ENCODE measurements at places on chromosomes 6 and 20.

GRCh38 chr6:101117393-101118135, 236.4 kb upstream of the ASCC3 start:
- DNase-seq: no peak

GRCh38 chr6:43981363-43981990, 145.8 kb downstream of the MRPL14 start:
- DNase-seq: no peak

- no peak for DNase-seq
Observed at GRCh38 chr6:45310118-45310788, 17.9 kb upstream of the RUNX2 start.

GRCh38 chr6:28105245-28105639, 19.2 kb upstream of the ZSCAN16 start:
- no peak for DNase-seq

DNA sequence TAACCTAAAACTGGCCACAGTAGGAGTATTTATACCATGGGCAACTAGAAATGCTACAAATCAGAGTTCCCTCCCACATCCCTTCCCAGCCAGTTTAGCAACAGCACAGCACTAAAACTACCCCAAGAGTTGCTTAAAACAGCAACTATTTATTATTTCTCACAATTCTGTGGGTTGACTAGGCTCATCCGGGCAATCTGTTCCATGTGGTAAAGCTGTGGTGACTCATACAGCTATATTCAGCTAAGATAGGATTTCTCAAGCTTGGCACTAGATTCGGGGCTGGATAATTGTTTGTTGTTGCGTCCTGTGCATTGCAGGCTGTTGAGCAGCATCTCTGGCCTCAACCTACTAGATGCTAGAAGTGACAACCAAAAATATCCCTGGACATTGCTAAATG, 8.6 kb upstream of the HECA start:
- no peak for DNase-seq

- DNase-seq: no peak
Observed at GRCh38 chr20:1816384-1817381, 78.5 kb upstream of the SIRPA start.

GRCh38 chr6:21905531-21905930, 312.0 kb downstream of the SOX4 start:
- DNase-seq: no peak

DNA sequence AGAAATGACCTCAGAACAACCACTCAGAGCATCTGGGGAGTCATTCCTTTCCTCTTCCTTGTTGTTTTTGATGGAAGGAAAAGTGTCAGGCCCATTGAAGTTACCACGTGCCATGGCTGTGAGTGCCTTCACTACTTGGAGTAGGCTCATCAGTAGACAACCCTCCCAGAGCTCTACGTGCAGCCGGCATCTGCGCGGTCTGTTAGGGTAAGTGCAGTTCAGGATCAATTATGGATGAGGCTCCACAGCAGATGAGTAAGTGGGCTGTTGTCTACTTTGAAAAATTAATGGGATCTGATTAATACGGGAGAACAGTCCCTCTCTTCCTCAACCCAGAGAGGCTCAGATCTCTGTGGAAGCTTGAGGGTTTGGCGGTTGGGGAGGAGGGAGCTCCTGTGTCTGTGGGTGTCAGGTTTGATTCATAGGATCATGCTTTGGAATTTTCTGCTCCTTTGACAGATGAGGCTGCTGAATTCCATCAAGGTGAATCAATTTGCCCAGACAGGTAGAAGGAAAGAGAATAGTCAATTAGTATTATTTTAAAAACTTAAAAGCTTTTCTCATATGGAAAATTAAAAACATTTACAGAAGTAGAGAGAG, 93.8 kb upstream of the TOX2 start:
- DNase-seq: no peak

DNA sequence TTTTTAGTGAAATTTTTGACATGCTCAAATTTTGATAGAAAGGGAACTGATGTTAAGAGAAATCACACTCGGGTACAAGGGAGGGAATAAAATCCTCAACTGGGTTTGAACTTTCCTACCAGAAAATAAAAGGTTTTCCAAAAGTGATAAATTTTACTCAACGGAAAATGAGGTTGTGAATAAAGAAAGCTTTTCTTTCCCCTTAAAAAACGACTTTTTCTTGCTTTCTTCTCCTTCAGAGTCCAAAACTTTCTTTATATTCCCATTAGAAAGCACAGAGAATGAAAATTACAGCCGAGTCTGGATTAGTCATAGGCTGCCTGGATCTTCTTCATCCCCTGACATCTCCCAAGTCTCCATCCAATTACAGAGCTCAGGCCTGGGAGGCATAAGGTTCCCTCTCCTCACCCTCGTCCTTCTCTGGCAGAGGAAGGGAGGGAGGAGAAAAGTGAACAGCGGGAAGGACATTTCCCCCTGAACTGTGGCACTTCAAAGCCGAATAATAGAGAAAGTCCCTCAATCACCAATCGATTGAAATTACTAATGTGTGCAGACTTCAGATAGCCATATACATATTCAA, 28.1 kb upstream of the QKI start:
- DNase-seq: no peak

DNA sequence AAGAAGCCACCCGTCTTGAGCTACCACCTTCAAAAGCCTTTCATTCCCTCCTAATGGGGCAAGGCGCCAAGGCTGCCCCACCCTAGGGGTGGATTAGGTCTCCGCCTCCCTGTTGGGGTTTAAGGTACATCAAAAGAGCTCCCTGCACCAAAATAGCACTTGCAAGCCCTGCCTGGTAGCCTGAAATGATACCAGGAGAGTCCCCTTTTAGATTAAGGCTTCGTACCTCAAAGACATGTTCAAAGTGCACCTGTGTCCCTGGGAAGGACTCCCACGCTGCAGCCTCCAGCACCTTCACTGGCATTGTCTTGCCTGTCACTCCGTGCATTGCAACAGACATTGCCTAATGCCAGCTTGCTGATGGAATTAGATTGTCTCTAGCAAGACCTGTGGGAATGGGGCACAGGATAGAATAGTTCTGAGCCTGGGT, 15.7 kb upstream of the CDKN1A start:
- DNase-seq: no peak

DNA sequence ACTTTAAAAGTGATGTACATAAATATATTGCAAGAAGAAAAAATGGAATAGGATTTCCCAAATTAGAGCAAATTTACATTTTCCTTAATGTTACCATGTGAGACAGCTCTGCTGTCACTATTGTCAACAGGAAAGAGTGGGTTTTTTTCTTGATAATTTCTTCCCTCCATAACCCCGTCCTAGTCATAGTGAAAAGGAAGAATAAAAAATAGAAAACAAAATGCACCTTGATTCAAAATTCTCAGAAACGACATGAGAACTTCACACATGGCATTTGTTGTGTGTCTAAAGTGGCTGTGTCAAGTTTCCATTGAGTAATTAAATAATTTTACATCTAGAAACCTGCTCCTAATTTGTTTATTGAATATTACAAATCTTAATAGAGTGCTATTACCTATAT, 945.2 kb upstream of the SLC35B3 start:
- no peak for DNase-seq

DNA sequence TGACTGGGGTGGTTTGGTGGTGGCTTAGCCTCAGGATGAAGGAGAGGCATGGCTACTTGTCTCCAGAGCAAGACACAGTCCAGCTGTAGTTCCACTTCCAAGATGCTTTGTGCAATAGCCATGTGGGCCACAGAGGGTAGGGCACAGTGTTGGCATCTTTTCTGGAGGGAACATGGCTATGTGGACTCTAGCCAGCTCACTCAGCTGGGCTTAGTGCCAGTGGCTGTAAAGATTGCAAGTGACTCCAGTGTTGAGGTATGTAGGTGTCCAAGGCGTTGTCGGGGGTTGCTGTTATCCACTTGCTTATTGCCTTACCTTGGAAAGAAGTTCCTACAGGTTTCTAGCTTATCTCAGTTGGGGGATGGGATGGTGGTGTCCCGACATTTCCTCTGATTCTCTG, 233.4 kb downstream of the CD109 start:
- DNase-seq: no peak

- no peak for DNase-seq
Observed at GRCh38 chr20:48282591-48283228, 497.4 kb upstream of the SULF2 start.

- no peak for DNase-seq
Observed at GRCh38 chr6:150256618-150257272, 112.1 kb upstream of the IYD start.

GRCh38 chr6:152099446-152100182, 292.1 kb downstream of the ESR1 start:
- no peak for DNase-seq

GRCh38 chr20:2920473-2920872, 47.2 kb downstream of the PTPRA start:
- DNase-seq: no peak

DNA sequence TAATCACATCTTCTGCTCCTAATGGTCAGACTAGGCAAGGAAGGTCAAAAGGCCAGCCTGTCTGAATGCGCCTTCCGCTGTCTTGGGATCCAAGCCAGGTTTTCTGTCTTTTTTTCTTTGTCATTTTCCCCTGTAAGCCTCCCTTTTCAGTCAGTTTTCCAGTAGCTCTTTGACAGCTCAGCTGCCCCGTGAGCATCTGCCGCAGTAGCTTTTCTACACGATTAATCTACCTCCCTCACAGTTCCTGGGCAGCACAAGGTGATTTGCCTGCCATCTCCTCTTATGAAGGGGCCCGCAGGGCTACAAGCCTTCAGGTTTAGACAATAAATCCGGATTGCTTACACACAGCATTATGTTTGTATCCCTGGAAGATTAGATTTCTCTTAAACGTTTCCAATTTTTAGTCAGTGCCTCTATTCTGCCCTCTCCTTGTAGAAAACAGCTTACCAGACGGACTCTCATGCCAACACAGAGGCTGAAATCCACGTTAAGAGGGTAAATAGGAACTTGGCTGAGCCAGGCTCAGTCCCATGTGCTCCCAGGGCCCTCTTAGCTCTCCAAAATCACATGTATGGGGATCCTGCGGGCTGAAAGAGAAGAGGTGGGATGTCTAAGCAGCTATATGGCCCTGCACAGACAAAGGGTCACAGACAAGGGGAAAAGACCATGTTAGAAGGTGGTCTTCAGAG, 77.2 kb downstream of the LY86 start:
- peak; percentile 63 for DNase-seq

DNA sequence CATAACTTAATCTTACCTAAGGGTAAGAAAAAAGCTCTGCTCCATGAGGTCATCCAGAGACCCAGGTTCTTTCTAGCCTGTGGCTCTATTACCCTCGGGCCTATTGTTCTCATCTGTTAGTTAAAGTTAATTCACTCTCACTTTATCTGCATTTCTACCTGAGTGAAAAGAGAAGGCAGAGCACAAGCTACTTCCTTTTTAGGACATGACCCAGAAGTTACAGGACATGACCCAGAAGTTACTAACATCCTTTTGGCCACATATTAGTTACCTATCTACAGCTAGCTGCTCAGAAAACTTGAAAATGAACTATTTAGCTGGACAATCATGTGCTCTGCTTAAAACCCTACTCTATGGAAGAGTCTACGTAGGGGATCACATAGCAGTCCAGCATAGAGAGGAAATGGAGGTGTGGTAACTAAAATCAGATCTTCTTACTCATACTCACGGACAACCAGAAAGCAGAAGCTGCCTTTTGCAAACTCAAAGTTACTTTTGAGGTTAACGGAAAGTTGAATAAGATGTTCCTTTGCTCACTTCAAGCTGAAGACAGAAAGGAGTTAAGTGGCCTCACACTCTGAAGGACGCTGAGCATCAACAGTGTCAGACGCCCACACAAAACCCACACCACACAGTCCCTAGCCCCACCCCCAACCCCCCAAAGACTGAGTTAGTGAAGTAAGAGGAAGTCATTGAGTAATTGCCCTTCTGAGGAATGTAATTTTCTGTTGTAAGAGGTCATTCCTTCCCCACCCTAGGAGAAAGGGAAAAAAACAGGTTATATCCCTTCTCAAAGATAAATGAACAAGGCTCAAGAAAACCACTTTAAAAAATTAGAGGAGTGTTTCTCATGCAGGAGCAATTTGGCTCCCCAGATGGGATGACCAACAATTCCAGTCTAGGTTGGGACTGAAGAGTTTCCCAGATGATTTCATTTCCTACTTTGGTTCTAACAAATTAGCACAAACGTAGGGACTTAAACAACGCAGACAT, 45.9 kb upstream of the TAB2 start:
- DNase-seq: no peak

GRCh38 chr6:110642711-110643110, 166.3 kb upstream of the SLC22A16 start:
- no peak for DNase-seq

GRCh38 chr6:116468293-116468692, 7.1 kb downstream of the CALHM6 start:
- DNase-seq: no peak

DNA sequence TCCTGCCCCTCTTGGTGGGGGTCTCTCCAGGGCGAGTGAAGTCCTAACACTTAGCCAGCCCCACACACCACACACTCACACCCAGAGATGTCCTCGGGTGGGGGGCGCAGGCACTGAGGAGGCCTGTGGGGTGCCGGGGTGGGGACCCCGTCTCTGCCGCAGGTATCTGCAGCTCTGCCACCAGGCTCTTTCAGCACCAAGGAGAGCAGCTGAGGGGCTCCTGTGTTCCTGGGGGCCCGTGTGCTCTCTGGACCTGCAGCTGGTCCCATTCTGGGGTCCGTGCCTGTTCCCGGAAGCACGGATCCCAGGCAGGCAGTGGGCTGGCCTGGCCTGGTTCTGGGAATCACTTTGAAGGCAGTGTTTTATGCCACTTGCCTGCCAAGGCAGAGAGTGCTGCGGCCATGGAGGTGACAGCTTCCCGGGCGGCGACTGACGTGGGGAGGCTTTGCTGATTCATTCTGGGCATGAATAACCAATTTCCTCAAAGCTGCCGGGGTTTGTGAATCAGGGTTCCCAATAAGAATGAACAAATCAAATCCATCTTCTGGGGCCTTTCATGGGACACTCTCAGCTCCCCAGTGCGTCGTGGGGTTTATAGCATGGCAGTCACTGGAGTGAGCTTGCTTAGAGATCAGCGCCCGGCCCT, 54.4 kb upstream of the SLCO4A1 start:
- DNase-seq: no peak

- no peak for DNase-seq
Observed at GRCh38 chr6:127924440-127924839, 23.6 kb upstream of the THEMIS start.

GRCh38 chr20:44633872-44634600, 17.5 kb downstream of the ADA start:
- no peak for DNase-seq

DNA sequence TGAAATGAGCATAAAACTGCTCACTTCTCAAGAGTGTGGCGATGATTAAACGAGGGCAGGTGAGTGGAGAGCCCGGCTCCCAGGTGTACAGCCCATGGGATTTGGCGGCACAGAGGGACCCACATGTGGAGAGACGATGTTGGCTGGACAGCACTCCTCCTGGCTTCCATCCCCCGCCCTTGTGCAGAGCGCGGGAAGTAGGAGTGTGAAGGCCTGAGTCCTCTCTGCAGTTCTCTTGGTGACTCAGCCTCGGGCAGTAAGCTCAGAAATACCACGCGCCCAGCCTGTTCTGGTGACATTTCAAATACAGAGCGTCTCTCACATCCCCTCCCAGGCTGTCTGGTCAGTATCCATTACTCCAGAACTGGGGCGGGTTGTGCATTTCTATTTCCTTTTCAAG, 94.2 kb upstream of the SRSF6 start:
- no peak for DNase-seq

- no peak for DNase-seq
Observed at GRCh38 chr6:35357677-35358076, 15.3 kb downstream of the PPARD start.

GRCh38 chr6:16316741-16317251, 78.4 kb downstream of the GMPR start:
- DNase-seq: peak; percentile 73
